K562 (cell line): ENCODE measurements at places on chromosomes 5 and 9.

DNA sequence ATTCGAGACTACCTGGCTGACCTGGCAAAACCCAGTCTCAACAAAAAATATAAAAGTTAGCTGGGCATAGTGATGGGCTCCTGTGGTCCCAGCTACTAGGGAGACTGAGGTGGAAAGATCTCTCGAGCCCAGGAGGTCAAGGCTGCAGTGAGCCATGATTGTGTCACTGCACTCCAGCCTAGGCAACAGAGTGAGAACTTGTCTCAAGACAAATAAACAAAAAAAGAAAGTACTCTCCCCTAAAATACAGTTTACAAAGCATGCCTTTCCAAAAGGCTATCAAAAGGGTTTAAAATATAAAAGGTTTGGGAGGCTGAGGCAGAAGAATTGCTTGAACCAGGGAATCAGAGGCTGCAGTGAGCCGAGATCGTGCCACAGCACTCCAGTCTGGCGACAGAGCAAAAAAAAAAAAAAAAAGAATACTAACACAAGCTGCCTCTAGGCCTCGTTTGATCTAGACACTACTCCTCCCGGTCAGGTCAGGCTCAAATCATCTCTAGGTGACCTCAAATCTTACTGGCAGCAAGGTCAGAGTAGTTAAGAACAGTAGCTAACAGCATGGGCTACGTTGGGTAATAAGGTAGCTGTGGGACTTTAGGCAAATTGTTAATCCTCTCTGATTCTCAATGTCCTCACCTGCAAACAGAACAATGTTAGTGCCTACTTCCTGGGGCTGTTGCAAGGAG, 9.3 kb downstream of the NAIF1 start:
- no peak for DNase-seq
- no peaks in the 10 kb centered on the region for H3K27me3 ChIP-seq
- peaks cover 8% of the 10 kb centered on the region; the same call in 2 of the 3 replicates for H3K4me1 ChIP-seq
- peaks cover 16% of the 10 kb centered on the region; the same call in 2 of the 3 replicates for H3K36me3 ChIP-seq

GRCh38 chr9:114957558-114957957, 27.2 kb upstream of the TNFSF8 start:
- no peak for DNase-seq
- H3K27me3 ChIP-seq = no peaks in the 10 kb centered on the region; the same call in 2 of the 3 replicates
- H3K36me3 ChIP-seq = no peaks in the 10 kb centered on the region

- peaks cover 34% of the 10 kb centered on the region for H3K36me3 ChIP-seq
- no peaks in the 10 kb centered on the region for H3K27me3 ChIP-seq
- peak overlapping the region; percentile 83 for H3K4me3 ChIP-seq
- H3K27ac ChIP-seq = peak overlapping the region; percentile 99
These were observed 812 bp downstream of the CETN3 start for GRCh38 chr5:90408571-90409317.

DNA sequence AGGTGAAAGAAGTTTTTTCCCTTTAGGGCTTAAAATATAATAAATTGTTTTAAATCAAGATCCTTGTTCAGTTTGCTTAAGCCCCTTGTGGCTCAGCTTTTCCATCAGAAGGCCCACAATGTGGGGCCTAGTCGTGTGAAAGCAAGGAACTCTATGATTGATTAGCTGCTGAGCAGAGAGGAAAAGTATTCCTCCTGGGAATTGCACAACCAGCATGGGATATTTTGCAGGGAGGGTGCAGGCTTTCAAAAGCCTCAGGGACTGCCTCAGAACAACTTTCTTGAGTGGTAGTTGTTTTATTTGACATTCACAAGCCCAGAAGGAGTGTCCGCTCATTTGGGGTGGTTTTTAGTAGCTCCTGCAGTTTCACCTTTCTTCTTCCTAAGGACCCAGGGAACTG, 19.8 kb downstream of the TTC23L start:
- H3K27ac ChIP-seq = no peak overlapping the region
- DNase-seq = no peak
- H3K27me3 ChIP-seq = no peaks in the 10 kb centered on the region
- no peaks in the 10 kb centered on the region; the same call in 1 of the 2 replicates for H3K4me1 ChIP-seq
- no peaks in the 10 kb centered on the region for H3K36me3 ChIP-seq
